ENCODE measurements at places on chromosomes 2 and 18.

GRCh38 chr2:221676566-221677172, 104.6 kb upstream of the EPHA4 start:
- no peak for DNase-seq

DNA sequence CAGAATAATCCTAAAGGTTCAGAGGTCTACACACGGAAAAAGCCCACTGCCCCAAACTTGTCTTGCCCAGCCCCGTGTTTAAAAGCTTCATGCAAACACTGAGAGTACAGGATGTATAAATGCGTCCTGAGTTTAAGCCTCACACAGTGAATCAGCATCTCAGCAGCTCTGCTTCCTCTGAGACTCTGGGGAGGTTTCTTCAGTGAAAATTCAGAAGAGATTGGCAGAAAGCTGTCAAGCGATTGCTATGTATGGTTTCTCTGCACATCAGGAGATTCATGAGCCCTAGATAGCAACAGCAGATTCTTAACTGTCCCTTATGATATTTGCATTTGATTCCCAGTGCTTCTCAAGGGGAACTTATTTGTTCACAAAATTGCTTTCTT, 27.1 kb downstream of the CRACDL start:
- no peak for DNase-seq

DNA sequence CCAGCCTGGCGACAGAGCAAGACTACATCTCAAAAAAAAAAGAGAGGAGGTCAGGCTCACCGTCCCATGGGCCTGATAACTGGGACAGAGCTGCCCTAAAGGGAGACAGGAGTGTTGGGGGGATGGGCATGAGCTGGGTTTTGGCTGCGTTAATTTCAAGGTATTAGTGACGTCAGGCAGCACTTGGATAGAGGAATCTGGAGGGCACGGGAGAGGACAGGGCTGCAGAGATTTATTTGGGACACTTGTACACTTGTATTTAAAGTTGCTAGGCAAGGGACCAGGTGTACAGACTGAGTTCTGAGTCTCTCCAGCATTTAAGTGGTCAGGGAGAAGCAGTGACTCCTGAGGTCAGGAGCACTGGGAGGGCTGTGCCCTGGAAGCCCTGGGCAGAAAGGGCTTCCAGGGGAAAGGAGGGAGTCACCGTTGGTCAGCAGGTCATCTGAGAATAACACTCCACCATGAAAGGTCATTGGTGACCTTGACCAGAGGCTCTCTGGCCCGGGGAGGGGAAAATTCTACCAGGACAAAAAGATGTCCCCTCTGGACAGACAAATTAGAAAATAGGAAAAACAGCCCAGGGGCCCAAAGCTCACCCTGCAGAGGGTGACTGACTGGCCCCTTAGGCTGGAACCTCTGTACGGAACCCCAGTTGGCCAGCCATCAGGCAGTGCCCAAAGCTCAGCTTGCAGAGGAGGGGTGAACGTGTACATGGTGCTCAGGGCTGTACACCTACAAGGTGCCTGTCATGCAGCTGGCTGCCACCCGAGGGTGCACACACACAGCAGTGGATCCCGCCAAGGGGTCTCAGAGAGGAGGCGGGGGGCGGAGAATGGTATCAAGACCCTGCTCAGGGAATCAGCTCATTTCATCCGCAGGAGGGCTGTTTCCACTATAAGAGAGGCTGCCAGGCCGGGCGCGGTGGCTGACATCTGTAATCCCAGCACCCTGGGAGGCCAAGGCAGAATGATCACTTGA, 23.0 kb upstream of the CNNM3 start:
- no peak for DNase-seq

DNA sequence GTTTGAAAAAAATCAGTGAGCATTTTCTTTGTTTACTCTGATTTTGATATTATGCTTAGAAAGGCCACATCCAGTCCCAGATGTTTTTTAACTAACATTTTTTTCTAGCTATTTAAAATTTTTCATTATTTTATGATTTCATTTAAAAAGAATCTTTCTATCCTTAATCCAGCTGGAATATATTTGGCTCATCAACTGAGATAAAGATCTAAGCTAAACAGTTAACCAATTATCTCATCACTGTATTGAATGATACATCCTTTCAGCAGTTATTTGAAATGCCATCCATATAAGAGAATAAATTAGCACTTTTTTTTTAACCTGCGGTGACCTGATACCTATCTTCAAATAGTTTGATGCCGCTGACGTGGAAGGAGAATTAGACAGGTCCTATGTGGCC, 245.5 kb upstream of the COPS8 start:
- no peak for DNase-seq

DNA sequence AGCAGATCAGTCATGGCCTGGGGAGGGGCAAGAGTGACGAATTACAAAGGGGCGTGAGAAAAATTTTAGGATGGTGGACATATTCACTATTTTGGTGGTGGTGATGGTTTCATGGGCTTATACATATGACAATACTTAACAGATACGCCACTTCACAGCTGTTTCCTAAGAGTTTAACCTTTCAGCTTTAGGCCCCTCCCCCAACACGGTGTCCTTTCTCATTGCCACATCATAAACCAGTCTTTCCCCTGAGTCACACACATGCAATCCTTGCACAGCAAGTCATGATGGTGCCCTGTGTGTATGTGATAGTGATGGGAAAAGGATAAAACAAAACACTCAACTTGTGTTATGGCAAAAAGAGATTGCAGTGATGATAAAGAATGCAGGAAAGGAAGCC, 47.6 kb upstream of the IL1R1 start:
- no peak for DNase-seq

GRCh38 chr2:134336352-134336751, 82.5 kb downstream of the MGAT5 start:
- DNase-seq = no peak

DNA sequence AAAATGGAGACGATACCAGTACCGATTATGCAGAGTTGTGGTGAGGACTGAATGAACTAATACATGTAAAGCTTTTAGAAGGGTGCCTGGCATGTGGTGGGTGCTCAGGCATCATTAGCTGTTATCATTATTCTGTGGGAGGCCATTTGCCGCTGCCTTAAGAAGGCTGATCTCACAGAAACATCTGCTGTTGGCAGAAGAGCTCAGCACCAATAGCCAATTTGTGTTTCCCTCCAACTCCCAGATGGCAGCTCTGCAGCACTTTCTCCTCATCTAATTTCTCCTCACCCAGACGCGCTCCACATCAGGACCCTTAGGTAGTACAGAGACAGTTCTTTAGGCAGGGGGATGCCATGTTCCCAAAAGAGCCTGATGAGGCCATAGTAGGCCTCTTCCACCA, 15.8 kb upstream of the CYP1B1 start:
- no peak for DNase-seq

GRCh38 chr2:220568296-220568695, 940.9 kb downstream of the SLC4A3 start:
- DNase-seq = no peak

DNA sequence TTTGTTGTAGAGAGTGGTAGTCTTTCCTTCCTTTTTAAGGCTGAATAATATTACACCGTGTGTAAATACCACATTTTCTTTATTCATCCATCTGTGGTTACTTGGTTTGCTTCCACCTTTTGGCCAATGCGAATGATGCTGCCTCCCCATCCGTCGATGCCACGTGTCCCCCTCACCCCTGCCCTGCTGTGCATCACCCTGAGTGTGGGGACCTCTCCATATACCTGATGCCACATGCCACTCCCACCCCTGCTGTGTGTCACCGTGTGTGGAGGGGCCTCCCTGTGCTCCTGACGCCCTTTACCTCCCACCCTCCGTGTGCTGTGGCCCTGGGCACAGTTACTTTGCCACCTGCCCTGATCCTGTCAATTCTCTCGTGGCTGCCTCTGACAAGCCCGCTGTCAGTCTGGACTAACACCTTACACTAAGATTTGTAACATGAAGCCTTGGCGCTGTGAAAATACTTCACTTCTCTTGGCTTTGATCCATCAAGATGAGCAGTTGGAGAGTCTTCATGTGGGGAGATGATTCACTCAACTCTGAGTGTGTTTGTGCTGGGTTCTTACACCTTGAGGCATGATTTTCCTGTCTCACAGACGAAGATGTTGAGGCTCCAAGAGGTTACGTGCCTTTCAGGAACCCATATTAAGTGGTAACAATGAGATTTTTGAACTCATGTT, 234.0 kb downstream of the ZNF407 start:
- DNase-seq = no peak

DNA sequence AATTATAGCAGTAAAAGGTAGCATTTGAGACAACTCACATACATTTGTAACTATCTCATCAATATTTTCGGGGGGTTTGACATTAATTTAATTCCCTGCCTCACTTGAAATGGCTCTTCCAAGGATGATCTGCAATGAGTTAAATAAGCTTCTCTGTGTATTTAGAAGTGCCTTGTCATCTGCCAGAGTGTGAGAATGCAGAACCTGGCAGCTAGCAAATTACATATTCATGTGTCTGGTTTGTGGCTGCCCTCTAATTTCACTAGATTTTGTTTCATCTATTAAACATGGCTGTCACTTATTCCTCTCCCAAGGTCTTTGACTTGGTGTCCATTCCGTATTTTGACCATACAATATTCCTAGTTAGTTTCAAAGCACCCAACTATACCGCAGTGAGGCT, 158.3 kb upstream of the CAVIN2 start:
- no peak for DNase-seq

GRCh38 chr2:170716851-170717598, 1.9 kb downstream of the SP5 start:
- DNase-seq = no peak

- no peak for DNase-seq
Observed at GRCh38 chr18:54983041-54983686, 23.9 kb upstream of the CCDC68 start.

- DNase-seq = no peak
Observed at GRCh38 chr2:114727012-114727411, 284.6 kb downstream of the DPP10 start.

- no peak for DNase-seq
Observed at GRCh38 chr18:3623769-3624545, 174.0 kb downstream of the TGIF1 start.

DNA sequence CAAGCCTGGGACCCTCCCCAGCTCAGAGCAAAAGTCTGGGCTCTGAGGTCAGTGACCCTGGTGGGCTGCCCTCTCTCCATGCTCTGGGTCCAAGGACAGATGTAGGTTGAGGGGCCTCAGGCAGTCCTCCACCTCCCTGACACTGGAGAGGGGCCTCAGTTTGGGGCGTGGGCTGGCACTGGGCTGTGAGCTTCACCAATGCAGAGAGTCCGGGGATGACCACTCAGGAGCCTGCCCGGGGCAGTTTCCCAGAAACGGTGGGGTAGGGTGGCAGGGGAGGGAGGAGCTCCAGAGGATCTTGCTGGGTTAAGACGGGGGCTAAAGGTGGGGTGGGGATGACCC, 40.5 kb upstream of the SMAD7 start:
- no peak for DNase-seq

- no peak for DNase-seq
Observed at GRCh38 chr2:241932899-241933178, 63.3 kb downstream of the RTP5 start.

DNA sequence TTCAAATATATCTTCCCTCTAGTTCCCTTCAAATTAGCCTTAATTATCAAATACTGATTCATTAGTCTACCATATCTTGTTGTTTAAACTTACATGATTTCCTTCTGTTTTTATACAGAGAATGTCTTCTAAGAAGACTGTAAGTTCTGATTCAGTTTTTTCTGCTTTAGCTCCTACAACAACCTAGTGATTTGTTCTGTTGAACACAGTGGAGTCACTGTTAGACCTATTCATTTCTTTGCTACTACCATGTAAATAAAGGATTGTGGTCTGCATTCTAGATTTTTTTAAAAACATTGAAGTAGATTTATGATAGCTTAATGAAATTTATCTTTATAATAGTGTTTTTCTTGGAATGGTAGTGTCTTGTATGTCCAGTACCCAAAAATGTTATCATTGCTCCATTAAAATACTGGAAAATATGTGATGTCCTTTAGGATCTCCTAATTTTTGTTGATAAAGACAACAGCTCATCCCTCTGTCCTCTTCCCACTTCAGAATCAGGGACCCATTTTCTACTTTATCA, 146.4 kb downstream of the MBD5 start:
- DNase-seq = no peak

GRCh38 chr2:226622484-226622883, 177.1 kb downstream of the IRS1 start:
- no peak for DNase-seq

DNA sequence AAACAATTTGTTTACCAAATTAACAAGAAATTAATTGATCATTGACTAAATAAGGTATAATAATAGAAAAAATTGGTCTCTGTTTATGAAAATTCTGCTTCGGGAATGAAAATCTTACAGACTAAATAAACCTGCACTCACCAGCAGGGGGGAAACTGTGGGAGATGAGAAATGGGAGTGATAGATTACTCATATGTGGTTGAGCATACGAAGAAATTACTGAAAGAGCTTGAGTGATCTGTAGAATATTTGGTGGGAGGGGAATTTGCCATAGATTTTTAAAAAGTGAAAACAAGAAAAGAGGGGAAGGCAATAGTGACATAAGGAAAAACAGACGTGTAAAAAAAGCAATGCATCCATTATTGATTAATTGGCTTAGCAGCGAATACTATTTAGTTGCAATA, 2.2 kb downstream of the HMSD start:
- DNase-seq = no peak

- DNase-seq = no peak
Observed at GRCh38 chr2:190344276-190344827, 963 bp downstream of the INPP1 start.

- DNase-seq = no peak
Observed at GRCh38 chr18:4755848-4756247, 300.7 kb upstream of the DLGAP1 start.

GRCh38 chr2:9548506-9548905, 7.1 kb downstream of the ADAM17 start:
- DNase-seq = no peak

GRCh38 chr18:2901423-2901985, 54.7 kb downstream of the EMILIN2 start:
- no peak for DNase-seq

DNA sequence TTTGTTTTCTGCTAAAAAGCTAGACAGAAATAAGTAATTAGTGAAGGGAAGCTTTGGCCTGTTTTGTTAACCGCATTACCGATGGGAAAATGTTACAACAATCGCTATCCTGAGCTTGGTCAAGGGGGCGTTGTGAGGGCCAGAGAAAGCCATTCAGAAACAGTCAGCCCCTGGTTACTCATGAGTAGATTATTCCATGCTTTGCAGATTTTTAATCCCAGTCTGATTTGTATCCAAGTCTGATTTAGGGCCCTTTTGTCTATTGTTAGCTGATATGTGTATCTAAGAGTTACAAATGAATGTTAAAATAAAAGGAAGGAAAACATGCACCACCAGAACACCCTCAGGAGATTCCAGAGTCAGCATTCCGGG, 99.1 kb downstream of the PRPF40A start:
- no peak for DNase-seq

DNA sequence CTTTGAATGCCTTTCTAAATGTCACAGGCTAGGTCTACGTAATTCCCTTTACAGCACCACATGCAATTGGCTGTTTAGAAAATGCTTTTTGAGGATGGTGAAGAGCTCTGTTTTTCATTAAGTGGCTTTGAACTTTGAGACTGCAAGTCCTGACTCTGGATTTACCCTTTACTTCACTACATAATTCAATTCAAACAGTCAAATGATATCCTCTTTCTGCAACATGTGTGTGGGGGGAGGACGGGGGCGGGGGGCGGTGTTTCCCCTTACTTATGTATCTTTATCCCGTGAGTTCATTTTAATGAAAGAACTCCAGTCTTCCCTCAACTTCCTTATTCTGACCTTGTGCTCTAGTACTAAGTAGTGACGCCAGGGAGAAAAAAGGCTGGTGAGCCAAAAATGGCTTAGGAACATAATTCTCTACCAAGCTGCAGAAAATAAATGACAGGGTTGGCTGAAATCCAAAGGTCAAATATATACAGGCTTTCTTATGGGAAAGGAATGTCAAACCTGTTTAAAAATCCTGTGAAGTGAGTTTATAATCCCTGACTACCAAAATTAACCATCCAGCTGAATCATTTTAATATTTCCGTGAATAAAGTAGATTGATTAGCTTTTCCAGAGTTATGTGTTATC, 119.6 kb downstream of the SLC8A1 start:
- DNase-seq = no peak

All from stimulated activated CD4-positive, alpha-beta T cell treated with anti-CD3 and anti-CD28 coated beads, Interleukin-1b, Interleukin-23, amount 100 ng/mL, for 1 hour (primary cell).